ENCODE measurements at places on chromosomes 7 and 10.

DNA sequence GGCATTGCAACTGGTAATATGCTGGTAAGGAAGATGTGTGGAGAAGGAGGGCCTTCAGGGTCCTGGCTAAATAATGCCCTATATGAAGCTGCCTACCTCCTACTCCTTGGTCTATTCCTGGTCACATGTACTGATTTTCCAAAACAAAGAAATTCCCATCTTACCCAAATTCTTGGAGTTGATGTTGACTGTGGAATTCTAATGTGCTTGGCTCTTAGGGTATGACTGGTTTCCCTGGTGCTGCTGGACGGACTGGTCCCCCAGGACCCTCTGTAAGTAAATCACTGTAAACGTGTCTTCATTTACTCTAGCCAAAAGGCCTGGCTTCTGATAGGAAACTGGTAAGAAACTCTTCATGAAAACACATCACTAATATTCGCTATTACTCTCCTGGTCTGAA lies 27.0 kb downstream of the COL1A2 start:
- no peak for DNase-seq

DNA sequence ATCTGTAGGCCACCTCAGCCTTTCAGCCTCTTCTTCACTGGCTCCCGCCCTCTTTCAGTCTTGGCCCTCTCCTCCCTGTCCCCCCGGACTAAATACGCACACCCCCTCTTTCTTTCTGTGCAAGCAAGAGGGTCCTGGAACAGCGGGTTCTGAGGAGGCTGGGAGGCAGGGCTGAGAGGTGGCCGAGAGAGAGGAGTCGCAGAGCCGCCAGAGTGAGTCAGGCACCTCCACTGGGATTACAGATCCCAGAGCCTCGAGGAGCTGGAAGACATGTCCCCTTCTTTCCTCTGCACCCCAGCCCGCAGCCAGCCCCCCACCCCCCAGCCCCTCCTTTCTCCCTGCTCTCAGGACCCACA lies 182 bp downstream of the CCDC136 start:
- DNase-seq = peak; percentile 27

DNA sequence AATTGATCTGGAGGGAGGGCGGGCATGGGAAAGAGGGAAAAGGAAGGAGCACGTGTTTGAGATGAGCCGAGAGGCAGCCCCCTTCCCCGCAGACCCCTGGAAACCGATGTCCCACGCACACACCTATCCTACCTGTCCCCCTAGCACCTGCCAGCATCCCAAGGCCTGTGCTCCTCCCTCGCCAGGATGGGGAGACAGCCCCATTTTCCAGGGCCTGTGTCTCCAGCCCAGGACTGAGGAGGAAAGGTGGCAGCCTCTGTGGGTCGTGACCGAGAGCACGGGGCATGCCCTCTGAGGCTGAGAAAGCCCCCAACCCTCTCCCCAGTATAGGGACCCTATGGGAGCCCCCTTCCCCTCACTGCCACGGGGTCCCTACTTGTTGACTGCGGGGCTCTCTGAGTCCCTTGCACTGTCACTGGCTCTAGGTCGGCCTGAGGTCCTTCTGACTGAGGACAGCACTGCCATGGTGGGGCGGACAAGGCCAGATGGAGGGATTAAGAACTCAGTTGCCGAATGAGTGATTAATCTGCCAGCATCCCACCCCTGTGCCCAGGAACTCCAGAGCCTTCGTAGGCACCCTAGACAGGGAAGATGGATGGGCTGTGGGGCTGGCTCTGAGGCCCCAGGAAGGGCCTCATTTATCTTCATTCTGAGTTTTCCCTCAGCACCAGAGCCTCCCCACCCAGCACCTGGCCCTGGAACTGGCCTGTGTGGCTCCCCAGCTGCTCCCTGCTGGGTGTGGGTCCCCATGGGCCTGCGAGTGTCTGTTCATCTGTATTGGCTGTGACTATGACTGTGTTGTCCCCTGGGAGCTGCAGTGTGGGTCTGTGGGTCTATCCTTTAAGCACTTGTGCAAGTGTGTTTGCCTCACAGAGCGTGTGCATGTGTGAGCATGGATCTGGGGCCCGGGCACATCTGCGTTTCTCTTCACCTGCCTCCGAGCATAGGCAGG lies 26.0 kb downstream of the CRHR2 start:
- DNase-seq = no peak

GRCh38 chr7:99499721-99500636 lies at the start of gene ZNF394:
Gene ZNF394, minus strand, starts transcription at chr7:99500281. Its CDS starts 188 bp downstream, at chr7:99500093.
- peak; percentile 93 for DNase-seq

GRCh38 chr10:9051328-9051974 lies 997.0 kb downstream of the GATA3 start:
- no peak for DNase-seq

GRCh38 chr7:147595042-147595441 lies 995.5 kb upstream of the C7orf33 start:
- DNase-seq = no peak

- DNase-seq = peak; percentile 22
Observed at GRCh38 chr10:80684259-80684658, 146.6 kb downstream of the SH2D4B start.

GRCh38 chr7:47772492-47772891 lies 175.8 kb downstream of the PKD1L1 start:
- no peak for DNase-seq

DNA sequence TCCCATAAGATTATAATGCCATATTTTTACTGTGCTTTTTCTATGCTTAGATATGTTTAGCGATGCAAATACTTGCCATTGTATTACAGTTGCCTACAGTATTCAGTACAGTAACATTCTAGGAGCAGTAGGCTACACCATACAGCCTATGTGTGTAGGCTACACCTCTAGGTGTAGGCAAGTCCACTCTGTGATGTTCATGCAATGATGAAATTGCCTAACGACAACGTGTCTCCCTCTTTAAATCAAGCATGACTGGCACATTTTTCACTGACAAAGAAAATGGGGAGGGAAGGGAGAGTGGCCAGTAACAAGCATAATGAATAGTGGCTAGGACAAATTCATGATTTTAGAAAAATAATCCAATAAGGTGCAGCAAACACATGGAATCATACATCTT lies 1.7 kb downstream of the NCAPG2 start:
- DNase-seq = no peak

GRCh38 chr7:20249920-20250319 lies 32.7 kb upstream of the MACC1 start:
- DNase-seq = no peak

DNA sequence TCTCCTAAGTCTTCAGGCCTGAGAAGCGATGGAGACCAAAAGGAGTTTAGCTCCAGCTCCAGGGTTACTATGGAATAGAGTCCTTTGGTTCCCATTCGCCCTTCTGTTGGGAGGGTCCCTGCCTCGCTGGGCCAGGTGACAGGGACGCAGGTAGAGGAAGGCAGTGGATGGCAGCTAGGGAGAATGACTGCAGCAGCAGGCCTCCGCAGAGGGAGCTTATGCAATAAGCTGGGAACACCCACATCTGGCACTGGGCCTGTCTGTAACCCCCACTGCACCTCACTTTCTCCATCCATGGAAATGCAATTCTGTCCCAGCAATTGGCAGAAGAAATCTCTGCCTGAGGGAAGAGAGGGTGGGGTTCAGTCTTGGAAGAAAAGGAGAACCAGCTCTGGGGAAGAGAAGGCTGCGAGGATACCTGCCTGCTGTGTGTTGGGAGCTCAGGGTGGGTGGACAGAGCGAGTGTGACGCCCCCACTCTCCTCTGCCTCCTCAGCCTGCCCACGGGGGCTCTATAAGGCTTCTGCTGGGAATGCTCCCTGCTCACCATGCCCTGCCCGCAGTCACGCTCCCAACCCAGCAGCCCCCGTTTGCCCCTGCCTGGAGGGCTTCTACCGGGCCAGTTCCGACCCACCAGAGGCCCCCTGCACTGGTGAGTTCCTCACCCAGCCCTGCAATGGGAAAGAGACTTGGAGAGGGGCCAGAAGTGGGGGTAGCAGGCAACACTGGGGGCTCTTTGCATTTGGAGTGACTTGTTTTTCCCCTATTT lies 10.3 kb downstream of the EPHB6 start:
- no peak for DNase-seq

GRCh38 chr10:68446179-68446578 lies 25.6 kb downstream of the DNA2 start:
- no peak for DNase-seq

- no peak for DNase-seq
Observed at GRCh38 chr7:148253629-148254028, 336.9 kb upstream of the C7orf33 start.

DNA sequence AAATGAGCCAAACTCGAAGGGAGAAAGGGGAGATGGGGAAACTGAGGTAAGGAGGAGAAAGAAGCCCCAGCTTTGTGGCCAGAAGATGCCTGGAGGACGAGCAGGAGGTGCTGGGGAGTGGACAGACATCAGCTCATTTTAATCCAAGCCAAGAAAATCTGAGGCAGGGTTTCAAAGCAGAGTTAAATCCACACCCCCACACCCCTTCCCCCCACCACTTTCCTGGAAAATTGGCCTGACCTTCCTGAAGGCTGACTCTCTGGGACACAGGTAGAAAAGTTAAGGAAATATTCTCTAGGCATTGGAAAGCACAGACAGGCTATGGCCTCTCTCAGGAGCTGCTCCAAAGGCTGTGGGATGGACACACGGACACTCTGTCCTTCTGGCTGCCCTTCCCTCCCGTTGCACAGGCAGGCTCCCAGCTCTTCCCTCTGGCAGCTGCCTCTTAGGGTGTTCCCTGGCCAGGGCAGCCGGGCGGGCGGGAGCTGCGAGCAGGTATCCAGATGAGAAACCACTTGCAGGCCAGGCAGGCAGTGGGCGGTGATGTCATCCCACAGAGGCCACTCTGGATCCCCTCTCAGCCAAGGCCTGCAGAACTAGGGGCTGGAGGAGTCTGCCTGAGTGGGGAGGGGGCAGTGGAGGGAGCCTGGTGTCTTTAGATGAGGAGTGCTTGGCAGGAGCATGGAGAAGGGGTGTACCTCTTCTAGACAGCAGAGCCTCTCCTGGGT lies 171.8 kb downstream of the NEURL1 start:
- DNase-seq = no peak

GRCh38 chr10:16742165-16742960 lies 74.9 kb downstream of the RSU1 start:
- no peak for DNase-seq

DNA sequence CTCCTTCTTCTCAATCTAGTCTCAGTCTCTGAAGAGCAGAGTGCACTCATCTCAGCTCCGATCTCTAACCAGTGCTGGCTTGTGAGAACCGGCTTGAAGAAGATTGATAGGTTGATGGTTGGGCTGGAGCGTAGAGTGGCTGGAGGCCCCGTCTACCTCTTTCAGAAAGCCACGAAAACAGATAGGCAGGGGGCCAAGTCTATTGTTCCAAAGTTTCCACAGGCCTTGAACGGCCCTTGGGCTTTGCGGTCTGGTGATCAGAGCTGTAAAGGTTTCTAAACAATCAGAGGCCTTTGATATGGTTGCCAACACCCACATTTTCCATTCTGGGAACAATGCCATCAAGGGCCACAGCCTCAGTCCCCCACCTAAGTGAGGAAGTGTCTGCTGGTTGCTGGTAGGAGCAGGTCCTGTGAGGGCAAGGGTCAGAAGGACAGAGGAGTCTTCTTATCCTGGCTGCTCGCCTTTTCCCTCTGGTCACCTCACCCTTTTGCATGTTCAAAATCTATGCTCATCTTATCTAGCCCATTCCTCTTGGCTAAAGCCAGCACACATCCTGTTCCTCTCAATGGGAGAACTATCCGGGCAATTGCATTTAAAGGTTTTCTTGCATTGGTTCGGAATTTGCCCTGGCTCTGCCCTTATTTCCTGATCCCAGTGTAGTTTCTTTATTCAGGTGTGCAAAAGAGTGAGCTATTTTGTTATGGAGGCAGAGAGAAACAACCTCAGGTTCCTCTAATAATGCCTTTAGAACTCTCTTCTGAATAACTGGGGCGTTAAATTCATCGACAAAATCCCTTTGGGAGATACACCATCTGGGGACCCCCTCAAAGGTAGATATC lies 70.3 kb upstream of the KMT2E start:
- DNase-seq = no peak

Measured in IMR-90 (cell line).